ENCODE measurements at places on chromosomes 5 and 9.

GRCh38 chr5:90606539-90606938, 47.9 kb downstream of the ADGRV1 start:
- no peak for DNase-seq

GRCh38 chr5:64074533-64074932, 91.1 kb upstream of the RNF180 start:
- peak; percentile 61 for DNase-seq

GRCh38 chr9:36150574-36151315, 14.2 kb downstream of the GLIPR2 start:
- DNase-seq: no peak

DNA sequence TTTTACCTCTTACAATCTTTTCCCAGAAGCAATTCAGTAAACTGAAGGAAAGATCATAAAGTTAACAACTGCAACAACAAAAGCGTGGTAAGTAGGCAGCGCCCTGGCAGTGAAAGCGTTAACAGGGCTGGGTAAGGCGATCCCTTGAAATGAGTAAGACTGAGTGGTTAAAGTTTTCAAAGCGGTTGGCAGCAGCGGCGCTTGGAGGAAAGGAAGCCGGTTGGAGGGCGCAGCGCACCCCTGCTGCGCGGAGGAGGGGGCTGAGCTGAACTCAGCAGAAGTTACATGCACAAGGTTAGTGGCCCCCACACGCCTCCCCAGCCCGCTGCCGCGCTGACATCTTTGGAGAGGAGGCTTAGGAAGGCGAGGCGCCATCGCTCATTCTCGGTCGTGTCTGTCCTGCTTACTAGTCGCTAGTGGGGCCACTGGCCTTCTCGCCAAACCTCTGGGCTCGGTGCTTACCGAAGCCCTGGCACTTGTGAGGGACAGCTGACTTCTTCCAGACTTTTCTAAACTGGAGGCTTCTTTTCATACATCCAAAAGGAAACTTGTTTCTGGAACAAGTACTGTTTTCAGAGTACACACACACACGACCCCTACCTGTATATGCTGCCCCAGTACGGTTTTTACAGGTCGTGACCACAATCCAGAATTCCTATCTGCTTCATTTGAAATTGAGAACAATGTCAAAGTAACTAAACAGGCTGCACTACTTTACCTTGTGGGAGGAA, at the start of gene SH3RF2:
TSS of gene SH3RF2 (plus strand) at position 178 of the 731 bp plus-strand sequence. CDS start 1,351 bp downstream, outside the sequence.
- DNase-seq: peak; percentile 92

DNA sequence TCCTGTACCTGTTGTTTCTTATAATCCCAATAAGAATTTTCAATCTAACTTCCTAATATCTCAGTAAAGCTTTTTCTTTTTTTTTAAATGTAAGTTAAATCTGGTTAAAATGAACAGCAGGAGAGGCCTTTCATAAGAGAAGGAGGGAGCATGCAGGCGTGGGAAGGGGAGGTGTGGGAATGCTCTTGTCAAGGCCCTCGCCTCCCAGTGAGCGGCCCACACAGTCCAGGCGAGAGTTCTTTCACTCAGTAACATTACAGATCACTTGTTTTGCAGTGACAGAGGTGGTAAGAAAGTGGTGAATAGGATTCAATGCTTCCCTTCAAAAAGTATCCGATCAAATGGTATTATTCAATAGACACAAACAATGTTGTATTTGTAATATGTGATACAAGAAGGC, 125.0 kb downstream of the EPB41L4A start:
- no peak for DNase-seq

DNA sequence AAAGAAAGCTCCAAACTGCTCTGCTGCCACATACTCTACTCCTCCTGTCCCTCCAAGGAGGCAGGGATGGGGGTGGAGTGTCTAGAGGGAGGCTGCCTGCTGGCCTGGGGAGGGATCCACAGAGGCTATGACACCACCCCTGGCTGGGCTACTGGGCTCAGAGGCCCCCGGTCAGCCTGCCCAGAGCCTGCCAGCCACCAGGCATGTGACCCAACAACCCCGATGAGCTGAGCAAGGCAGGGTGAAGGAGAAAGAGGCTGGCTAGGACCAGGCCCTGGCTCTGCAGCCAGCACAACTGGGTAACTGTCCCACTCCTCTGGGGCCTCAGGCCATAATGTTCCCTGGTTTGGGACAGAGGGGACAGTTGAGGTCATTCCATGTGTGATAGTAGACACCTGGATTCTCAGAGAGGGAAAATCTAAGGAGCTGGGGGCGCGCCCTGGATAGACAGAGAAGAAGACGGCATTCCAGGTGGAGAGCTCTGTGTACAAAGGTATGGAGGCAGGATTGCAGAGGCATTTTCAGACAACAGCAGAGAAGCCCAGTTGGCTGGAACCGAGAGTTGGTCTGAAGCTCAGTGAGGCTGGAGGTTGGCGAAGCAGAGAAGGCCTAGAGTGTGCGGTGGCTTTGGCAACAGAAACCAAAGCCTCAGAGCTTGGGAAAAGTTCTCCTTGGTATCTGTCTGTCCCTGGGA, 33.8 kb upstream of the IL17B start:
- peak; percentile 57 for DNase-seq

GRCh38 chr5:147143215-147143614, 91.6 kb upstream of the STK32A start:
- no peak for DNase-seq

DNA sequence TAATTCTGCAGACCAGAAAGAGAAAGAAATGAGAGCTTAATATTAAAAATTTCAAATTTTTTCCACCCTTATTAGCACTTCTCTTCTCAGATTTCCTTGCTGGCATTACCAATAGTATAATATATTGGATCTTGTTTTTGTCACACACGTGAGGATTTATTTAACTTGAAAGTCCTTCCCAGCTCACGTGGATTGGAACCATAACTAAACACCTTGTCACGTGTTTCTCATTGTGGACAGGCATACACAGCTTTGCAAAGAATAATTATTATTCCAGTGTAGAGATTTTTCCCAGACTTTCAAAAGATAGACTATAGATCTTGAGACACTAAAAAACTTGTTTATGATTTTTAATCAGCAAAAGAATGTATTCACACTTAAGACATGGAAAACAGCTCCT, 123.8 kb upstream of the LPAR1 start:
- DNase-seq: no peak

- no peak for DNase-seq
Measured at GRCh38 chr9:131734165-131734610, 5.7 kb downstream of the RAPGEF1 start.

DNA sequence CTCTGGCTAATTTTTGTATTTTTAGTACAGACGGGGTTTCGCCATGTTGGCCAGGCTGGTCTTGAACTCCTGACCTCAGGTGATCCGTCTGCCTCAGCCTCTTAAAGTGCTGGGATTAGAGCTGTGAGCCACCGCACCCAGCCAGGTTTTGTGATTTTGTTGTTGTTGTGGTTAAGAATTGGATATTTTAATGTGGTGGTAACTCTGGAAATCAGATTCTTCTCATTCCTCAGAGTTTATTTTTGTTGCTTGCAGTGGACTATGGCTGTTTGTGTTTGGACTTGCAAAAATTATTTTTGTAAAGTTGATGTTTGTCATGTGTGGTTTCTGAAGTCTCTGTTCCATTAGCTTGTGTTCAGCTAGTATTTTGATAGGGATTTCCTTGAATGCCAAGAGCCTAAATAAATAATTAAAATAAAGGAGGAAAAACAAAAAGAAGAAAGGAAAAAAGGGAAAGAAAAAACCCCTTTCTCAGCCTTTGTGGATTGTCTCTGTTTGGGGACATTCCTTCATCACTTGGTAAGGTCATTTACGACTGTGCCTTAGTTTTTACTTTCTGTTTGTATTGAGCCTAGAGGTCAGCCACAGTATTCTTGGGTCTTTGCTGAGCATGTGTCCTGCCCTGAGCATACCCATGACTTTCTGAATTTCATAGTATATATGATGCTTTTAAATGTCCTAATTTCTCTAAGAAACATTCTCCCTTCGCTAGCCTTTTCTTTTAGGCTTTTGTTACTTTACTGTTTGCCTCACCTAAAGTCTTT, 37.3 kb downstream of the PBX3 start:
- DNase-seq: no peak

GRCh38 chr9:2622461-2623287, 1.1 kb downstream of the VLDLR start:
- peak; percentile 70 for DNase-seq

DNA sequence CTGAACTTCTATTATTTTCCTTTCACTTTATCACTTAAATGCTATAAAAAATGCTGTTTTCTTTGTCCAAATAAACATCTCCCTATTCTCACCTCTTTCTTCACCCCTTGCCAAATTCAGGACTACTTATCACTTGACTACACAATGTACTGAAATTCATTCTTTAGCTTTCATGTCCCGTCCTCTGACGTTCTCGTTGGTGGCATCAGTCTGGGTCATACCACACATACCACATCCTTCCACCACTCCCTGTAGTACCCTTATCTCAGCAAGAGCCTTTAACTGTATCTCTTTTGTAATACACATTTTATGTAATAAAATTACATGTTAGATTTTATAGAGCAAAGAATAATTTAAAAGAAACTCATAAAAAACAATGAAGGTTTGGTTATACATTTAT, 231.1 kb upstream of the PAPPA start:
- no peak for DNase-seq

DNA sequence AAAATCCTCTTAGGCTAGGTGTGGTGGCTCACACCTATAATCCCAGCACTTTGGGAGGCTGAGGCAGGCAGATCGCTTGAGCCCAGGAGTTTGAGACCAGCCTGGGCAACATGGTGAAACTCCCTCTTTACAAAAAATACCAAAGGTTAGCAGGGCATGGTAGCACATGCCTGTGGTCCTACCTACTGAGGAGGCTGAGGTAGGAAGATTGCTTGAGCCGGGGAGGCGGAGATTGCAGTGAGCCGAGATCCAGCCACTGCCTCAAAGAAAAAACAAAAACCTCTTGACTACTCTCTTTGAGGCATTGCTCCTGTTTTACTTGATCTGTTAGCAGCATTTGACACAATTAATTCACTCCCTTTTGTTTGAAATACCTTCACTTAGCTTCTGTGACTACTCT, 20.7 kb downstream of the KIF2A start:
- DNase-seq: peak; percentile 60

- DNase-seq: no peak
Measured at GRCh38 chr9:101675341-101675740, 63.1 kb downstream of the GRIN3A start.

GRCh38 chr5:180468732-180469585, 25.2 kb upstream of the CNOT6 start:
- DNase-seq: no peak

GRCh38 chr5:38420246-38420645, 136.2 kb downstream of the LIFR start:
- DNase-seq: no peak

DNA sequence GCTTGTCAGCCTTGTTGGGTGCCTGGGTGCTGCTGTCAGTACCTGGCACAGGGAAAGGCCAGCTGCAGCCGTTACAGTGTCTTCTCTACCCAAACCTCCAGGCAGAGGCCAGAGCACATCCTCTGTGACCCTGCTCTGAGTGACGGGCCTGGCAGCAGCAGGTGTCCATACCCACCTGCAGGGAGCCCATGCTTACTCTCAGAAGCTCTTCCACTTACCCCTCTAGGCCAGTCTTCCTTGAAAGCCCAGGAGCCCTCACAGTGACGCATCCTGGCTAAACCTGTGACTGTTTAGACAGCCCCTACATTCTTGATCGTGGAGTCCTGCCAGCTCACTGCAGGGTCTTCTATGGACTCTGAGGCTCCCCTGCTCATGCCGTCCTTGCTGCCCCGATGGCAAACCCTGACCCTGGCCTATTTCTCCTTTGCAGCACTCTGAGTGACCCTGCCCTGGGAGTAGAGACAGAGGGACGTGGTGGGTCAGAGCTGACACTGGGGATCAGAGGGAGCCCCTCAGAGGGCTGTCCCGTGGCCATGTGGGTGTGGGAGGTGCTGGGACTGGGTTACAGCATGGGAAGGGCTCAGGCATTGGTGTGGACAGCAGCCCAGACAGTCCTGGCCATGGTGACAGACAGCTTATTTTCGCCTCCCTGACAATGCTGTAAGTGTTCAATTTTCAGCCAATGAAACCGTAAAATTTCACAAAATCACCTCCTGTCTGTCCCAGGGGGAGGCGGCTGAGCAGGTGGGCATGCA, 67.6 kb upstream of the RNF130 start:
- DNase-seq: peak; percentile 41

GRCh38 chr9:86546712-86547111, 192.5 kb upstream of the TUT7 start:
- no peak for DNase-seq

GRCh38 chr5:103126557-103126956, 6.5 kb downstream of the PPIP5K2 start:
- DNase-seq: no peak
